ENCODE measurements at places on chromosomes 12 and 14.

DNA sequence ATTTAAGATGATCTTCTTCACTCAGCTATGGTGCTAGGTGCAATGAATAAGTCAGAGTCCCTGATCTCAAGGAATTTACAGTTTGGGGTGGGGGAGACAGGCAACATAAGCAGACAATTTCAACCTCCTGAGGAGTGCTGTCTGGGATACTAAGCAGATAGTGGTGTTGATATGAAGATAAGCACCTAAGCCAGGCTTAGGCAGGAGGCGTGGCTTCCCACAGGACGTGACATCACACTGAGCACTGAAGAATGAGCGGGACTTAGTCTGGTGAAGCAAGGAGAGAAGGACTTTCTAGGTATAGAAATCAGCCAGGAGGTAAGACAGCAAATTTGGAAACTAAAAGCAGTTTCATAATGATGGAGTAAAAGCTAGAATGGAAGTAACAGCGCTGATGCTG, 6.8 kb downstream of the PRPH start:
- no peak for DNase-seq

DNA sequence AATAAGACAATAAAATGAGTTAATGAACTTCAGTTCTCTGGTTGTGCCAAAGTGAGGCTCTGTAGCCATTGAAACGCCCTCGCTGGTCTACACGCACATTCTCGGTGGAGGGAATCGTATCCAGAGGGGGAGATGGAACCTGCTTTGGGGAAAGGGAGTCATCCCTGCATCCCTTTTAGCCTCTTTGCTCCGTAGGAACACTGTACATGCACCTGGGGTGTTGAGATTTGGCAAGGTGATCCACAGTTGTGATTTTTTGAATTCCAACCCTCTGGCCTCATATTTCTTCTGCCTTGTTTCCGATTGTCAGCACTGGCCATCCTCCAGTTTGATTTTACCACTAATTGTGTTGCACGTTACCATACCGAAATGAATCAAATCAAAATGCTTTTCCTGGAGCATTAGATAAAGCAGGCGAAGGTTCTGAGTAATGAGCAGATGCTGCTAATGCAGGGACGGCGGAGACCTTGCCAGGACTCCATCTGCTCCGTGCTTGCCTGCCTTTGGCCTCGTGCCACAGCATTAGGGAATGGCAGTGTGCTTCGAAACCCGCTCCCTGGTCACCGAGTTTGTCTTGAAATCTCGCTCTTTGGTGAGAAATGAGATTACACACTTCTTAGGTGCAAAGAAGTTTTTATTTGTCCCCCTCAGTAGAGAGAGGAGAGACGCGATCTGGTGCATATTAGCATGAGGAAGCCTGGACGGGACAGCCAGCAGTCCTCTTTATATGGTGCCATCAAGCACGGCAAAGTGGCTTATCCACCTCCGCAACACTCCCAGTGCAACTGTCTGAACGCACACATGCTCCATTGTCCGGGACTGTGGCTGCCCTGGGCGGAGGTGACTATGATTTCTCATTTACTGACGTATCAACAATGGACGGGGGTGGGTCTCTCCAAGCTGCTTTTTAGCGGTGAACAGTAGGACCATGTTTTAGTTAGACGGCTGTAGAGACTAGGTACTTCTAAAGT, 59.1 kb downstream of the FBXW8 start:
- no peak for DNase-seq

- no peak for DNase-seq
These were observed 3.8 kb downstream of the MCRS1 start for GRCh38 chr12:49563951-49564685.

DNA sequence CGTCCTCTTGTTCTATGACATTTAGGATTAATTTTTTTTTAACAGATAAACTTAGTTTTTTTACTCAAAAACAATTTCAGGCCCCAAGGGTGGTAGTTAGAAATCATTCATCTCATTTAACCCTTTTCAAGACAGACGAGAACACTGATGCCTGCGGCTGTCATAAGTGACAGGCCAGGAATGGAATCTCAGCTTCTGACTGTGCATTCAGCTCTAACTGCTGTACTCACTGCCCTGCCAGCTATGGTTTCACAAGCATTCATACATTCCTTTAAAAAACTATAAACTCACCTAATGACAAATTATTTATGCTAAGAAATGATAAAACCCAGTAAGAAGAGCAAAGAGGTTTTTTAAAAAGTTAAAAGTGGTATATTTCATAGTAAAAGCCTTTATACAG, 8.8 kb downstream of the DENND5B start:
- DNase-seq = no peak

DNA sequence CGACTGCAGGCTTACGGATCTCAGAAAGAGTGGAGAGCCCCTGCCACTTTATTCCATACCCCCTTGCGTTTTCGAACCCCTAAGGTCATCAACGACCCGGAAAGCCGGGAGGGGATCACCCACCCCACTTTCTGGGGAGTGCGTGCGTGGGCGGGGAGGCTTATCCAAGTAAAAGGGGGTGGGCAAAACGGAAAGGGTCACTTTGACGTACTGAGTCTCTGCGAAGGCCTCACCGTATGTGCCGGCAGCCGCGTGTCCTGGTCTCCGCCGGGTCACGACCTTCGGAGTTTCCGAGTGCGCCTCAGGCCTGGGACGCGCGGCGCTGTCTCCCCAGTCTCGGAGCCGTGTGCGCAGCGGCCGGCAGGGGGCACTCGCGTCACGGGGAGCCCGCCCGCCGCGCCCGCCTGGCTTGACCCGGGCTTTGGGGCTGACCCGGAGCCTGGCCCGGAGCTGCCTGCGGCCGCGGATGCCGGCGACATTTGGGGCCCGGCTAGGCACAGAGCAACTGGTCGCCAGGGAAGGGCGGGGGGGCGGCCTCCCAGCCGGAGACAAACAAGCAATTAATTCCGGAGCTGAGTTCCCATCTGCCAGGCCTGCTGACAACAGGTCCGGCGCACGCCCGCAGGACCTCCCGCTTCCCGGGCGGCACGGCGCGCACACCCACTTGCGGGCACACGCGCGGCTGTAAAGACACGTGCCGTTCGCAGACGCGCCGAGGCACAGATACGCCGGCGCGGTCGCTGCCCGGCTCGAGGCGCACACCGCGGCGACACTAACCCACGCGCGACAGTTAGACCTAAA, 890 bp upstream of the KIF26A start:
- no peak for DNase-seq

DNA sequence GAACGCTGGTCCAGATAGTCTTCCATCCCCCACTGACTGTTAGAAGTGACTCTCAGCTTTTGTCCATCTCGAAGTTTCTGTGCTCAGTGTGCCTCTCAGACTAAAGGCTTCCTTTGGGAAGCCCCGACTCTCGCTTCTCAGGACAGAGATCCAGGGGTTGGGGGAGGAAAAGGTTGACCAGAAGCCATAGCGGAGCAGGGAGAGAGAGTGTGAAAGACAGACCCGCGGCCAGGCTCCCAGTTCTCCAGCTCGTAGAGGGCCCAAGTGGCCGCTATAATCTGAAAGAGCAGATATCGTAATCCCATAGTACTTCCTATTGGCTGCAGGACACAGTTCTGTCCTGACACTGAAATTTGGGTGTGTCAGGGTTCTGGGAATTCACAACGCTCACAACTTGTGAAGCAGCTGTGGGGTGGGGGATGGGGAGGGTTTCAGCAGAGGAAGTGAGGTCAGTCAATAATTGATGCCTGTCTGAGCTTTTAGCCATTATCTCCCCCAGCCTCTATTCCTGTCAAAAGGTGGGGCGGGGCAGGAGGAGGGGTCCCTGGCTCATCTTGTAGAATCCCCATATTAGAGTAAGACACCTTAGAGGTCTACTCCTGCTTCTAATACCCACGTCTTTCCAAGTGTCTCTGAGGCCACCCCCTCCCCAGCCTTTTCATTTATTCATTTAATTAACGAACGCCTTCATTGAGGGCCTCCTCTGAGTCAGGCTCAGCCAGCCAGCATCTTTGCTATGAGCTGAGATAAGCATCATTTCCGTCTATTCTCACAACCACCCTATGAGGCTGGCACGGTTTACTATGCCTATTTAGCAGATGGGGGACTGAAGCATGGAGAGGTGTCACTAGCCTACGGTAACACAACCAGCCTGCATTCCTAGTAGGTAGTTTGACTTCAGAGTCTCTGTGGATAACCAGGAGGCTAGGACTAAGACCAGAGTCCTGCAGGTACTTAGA, 1.6 kb upstream of the ACVRL1 start:
- no peak for DNase-seq

GRCh38 chr12:51814311-51815088, 34.0 kb downstream of the FIGNL2 start:
- no peak for DNase-seq

DNA sequence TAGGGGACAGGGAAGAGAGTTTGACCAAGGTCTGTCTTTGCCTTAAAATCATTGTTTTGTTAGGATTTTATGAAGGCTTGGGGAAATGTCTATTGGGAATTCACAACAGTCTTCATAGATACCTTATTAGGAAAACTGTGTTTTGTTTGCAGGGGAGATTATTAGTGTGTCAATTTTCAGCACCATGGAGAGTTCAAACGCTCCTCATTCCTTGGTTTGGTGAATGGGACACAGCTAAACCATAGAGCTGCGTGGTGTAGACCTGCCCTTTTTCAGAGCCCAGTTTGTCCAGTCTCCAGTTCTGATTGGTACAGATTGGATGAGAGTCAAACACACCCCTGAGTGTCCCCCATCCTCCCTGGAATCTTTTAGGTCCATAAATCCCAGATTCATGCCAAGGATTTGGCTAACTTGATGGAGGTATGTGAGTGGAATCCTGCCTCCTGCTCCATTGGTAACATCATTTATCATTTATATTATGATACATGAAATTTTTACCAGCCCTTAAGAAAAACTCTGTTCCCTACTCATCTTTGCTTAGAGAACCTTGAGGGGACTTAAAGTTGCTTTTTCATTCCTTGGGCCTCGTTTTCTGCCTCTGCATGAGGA, 12.0 kb downstream of the NGDN start:
- no peak for DNase-seq

DNA sequence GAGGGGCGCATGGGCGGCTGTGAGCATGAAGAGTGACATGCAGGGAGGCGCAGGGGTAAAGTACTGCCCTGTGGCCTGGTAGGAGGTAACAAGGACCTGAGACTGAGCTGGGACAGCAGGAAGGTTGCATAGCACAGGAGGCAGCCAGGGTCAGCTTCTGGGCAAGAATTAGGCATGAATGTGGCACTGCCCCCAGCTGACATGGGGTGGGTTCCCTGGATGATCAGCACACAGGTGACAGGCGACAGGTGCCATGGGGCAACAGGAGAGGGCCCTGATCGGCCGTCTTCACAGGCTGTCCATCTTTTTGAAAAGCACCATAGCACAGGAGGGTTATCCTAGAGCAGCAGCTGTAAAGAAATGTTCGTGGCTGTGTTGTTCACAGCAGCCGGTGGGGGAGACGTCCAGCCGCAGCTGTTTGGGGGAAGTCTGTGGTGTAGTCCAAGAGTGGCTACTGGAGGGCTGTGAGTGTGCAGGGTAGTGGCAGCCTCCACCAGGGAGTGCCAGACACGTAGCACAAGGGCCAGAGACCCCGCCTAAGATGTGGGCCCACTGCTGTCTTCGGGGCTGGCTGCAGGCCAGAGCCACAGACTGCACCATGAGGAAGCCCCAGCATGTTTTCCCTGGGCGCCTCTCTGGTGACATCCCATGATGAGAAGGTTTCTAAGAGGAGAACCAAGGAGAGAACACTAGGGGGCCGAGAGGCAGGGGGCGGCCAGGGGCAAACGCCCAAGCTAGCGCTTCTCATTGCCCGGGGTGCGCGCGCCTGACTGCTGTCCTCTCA, 8.4 kb downstream of the CLBA1 start:
- no peak for DNase-seq

DNA sequence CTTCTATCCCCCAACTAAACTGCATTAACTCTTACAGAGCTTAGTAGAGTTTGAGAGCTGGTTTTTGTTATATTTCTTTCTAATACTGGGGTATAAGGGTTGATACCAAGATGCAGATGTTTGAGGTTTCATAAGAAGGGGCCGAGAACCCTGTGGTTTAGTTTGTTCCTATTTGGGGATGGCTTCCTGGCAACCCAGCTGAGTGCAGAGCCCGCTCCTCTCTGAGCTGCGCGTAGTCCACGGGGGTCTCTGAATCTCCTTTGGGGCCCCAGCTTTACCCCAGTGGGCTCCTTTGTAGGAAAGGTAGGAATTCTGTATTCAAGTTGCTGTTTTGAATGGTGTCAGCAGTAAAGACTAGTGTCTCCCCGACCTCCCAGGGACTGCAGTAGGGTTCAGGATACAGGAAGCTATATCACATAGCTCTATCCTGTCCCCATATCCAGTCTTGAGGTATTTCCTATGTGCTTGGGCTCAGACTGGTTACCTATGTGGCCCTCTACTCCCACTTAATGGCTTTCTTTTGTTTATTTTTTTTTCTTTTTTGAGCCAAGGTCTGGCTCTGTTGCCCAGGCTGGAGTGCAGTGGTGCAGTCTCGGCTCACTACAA, 25.4 kb downstream of the PLXNC1 start:
- DNase-seq = no peak
